ENCODE measurements at places on chromosomes 6 and 20. TPM values are rescaled to one million over a fixed set of nuclear protein-coding genes. Genes with fewer than 3 reads are reported as not detected.

The L3MBTL3 gene
- total RNA-seq = 22.4 TPM

The SLC17A2 gene
- not detected for total RNA-seq

The DYNLT2 gene
- 6.4 TPM for total RNA-seq

The CASS4 gene
- total RNA-seq = 1.4 TPM

The LIN28B gene
- 1.3 TPM for total RNA-seq

The BIRC7 gene
- total RNA-seq = 33.8 TPM

The ANKEF1 gene
- 7.4 TPM for total RNA-seq

The TSHZ2 gene
- total RNA-seq = 14.7 TPM

The CST5 gene
- not detected for total RNA-seq

The NAPB gene
- 82.6 TPM for total RNA-seq

The TCP11 gene
- 0.99 TPM for total RNA-seq

The ARFGAP1 gene
- 97.1 TPM for total RNA-seq

The CST4 gene
- not detected for total RNA-seq

The PSORS1C2 gene
- not detected for total RNA-seq

The TSPYL4 gene
- total RNA-seq = 51.3 TPM

The TNF gene
- total RNA-seq = not detected

The MROH8 gene
- total RNA-seq = 8.4 TPM

The DLGAP4 gene
- total RNA-seq = 48.9 TPM

The MOXD1 gene
- total RNA-seq = 16.7 TPM

Data from camera-type eye (tissue), 1 donor.